Stimulated activated CD4-positive, alpha-beta T cell treated with anti-CD3 and anti-CD28 coated beads, Interleukin-1b, Interleukin-23, amount 100 ng/mL, for 1 hour (primary cell): ENCODE measurements at places on chromosomes 11 and 22.

GRCh38 chr11:112247201-112247600 is 13.5 kb downstream of the PLET1 start:
- DNase-seq = no peak

- DNase-seq = no peak
Measured at GRCh38 chr11:20022363-20023081, 137.8 kb downstream of the DBX1 start.

DNA sequence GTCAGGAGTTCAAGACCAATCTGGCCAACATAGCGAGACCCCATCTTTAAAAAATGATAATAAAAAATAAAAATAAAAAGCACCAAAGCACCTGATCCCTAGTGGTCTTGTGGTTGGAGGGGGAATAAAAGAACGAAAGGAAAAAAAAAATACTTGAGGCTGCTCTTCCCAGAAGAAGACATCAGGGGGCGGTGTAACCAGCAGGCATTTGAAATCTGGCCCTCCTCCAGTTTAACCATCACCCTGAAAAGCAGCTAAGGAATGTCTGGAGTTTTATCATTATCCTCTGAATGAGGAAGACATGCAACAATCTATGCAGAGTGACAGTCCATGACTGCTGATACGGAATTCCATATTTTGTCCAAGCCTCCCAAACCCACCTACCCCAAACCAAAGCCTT is 5.6 kb upstream of the KCTD17 start:
- no peak for DNase-seq

- no peak for DNase-seq
Measured at GRCh38 chr11:3190600-3190999, 25.5 kb upstream of the OSBPL5 start.

- no peak for DNase-seq
Measured at GRCh38 chr11:71112454-71112853, 139.9 kb downstream of the SHANK2 start.

- no peak for DNase-seq
Measured at GRCh38 chr11:115930886-115931547, 426.8 kb upstream of the CADM1 start.

GRCh38 chr22:40265783-40266182 is 80.5 kb upstream of the ADSL start:
- DNase-seq = no peak

DNA sequence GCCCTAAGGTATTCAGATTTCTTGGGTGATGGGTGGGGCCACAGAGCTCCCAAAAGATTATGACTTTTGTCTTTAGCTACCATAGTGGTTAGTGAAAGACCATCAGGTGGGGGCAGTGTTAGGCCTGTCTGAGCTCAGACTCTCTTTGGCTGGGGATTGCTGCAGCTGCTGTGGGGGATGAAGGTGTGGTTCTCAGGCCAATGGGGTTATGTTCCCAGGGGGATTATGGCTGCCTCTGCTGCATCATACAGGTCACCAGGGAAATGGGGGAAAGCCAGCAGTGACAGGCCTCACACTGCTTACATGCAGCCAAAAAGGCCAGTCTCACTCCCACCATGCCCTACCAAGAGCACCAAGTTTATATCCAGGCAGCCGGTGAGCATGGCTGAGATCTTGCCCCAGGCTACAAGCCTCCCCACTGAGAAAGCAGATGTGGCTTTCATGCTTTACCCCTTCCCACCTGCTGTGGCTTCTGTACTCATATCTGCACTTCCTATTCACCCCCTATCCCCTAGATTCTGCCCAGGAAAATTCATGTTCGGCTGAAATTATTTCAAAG is 24.8 kb downstream of the CNTF start:
- no peak for DNase-seq

DNA sequence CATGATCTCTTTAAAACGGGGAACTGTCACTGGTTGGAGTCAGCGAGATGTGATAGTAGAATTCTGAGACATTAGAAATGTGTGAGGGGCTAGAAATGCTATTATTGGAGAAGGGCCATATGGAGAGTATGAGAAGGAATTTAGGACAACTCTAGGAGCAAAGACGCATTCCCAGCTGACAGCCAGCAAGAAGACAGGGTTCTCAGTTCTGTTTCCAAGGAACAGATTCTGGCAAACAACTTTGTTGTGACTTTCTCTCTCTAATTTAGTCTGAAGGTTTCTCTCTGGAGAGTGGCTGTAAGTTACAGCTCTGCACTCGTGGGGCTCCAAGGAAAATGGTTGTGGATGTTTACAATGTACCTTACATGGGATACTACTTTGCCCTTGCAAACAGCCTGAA is 876.3 kb downstream of the FAM181B start:
- no peak for DNase-seq

GRCh38 chr11:64875369-64876228 is 2.8 kb downstream of the EHD1 start:
- DNase-seq = no peak

DNA sequence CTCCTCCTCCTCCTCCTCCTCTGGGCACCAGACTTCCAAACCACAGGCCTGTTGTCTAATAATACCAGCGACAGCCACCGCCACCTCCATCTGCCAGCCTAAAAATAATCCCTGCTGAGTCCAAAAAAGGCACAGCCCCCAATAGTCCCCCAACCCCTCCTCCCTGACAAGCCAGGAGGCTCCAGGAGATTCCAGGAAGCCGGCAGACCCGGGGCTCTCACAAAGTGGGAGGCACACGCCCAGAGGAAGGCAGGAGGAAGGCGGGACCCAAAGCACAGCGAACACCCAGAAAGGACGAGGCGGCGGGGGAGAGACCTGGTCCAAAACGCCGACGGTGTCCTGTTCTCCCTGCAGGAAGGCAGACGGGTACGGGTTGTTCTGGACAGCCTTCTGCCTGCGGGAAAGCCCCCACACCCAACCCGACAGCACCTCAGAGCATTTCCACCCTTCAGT is 5.9 kb downstream of the IGSF9B start:
- DNase-seq = no peak

DNA sequence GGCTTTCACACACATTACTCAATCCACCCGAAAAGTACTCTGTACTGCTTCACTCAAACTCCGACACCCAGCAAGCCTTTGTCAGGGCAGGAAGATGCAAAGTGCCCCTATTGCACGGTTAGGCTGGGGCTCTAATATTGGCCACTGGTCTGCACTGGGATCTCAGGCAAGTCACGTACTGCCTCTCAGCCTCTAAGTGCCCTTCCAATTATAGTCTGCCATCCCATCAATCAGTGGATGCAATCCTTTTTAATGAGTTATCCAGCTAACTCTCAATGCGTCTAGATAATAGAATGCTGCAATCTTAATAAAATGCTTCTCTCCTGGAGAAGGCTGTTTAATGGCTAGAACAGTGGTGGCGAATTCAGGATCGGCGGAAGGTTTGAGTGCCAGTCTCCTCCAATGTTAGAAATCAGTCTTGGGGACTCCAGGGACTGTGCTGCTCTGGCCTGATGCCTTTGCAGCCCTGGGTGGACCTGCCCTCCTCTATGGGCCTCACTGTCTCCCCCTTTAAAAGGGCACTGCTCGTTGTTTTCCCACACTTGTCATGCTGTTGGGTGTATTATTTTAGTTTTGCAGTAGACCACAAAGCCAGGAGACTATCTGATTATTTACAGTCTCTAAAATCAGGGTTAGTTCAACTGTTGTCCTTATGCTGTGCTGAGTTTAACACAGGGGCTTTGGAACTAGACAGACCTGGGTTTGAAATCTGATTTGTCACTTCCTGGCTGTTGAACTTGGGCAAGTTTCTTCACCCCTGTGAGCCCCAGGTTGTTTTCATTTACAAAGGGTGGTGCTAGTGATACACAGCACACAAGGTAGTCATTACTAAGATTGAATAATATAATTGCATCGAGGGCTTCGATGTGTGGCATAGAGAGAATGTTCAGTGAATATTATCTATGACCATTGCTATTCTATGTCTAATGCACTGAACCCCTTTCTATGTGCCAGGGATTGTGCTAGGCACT is 36.7 kb downstream of the CLMP start:
- no peak for DNase-seq
